AG09309 (cell line): ENCODE measurements at places on chromosomes 12 and 14.
A peak's percentile ranks its signal among the peaks of the same experiment; 100 is the strongest.

DNA sequence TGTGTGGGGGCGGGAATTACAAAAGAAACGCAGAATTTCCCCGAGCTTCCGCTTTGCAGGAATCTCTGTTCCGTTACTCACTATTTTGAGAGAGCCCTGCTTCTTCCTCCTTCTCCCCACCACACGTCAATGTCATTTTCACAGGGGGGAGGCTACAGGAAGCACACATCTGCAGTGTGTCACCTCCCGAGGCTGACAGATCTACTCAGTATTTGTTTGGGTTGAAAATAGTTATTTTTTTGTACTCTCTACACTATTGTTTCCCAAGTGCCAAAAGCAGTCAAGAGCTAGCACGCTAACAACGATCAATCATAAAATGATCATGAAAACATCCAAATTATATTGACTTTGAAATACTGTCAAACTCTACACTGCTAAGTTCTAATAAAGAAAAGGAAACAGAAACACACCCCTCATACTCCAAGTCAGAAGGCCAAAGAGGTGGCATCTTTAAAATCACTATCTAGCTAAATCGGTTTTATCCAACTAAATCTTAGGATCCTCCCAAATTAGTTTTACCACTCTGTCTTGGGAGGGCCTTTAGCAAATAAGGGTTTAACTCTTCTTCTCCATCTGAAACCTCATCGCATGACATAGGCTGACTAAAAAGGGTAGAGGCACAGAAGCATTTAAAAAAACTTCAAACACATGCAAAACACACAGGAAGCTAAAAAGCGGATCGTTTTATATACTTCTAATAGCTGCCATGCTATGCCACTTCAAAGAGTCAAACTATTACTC lies 51.8 kb downstream of the FOXN3 start:
- no peak for DNase-seq

DNA sequence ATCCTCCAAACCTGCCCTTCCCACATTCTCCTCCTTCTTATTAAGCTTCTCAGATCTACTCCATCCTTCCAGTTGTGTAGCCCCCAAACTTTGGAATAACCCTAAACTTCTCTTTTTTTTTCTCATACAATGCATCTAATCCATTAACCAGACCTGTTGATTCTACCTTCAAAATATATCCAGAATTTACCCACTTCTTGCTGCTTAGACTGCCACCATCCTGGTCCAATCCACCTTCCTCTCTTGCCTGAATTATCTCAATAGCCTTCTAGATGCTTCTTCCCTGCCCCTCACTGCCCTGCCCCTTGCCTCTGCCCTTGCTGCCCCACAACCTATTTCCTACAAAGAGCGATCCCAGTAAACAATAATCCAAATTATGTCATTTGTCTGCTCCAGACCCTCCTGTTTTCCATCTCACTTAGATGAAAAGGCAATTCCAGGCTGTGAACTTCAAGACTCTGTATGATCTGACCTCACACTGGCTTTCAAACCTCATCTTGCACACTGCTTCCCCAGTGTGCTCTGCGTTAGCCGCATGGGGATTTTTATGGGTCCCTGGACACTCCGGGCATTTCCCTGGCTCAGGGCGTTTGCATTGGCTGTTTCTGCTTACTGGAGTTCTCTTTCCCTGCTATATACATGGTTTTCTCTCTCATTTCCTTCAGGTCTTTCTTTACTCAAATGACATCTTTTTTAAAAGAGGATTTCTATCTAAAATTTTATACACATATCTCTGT lies 42.6 kb upstream of the HIF1A start:
- no peak for DNase-seq

- no peak for DNase-seq
Measured at GRCh38 chr14:34436960-34437728, 24.9 kb downstream of the SPTSSA start.

DNA sequence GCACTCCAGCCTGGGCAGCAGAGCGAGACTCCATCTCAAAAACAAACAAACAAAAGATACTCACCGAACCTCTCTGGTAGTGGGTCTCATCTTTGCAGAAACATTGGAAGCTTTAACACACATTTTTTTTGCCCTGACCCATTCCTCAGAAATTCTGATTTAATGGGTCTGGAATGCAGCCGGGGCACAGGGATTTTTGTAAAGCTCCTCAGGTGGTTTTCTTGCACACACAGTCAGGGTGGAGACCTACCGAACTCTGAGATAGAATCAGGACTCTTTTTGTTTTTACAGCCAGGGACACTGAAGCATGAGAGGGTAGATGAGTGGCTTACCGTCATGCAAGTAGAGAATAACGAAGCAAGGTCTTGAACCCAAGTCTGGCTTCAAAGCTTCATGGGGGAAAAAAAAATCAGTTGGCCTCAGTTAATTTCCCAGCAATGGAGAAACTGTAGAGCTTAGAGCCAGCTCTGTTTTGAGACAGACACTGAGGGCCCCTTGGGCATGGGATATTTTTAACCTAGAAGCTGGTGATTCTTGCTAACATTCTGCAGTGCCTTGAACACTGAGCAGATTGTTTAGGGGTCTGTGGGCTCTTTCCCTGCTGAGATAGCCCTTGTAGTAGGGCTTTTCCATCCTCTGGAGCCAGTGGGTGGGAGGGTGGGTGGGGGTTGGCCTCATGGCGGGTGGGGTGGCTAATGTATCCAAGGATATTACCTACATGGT lies 4.8 kb downstream of the RNU4-2 start:
- no peak for DNase-seq

DNA sequence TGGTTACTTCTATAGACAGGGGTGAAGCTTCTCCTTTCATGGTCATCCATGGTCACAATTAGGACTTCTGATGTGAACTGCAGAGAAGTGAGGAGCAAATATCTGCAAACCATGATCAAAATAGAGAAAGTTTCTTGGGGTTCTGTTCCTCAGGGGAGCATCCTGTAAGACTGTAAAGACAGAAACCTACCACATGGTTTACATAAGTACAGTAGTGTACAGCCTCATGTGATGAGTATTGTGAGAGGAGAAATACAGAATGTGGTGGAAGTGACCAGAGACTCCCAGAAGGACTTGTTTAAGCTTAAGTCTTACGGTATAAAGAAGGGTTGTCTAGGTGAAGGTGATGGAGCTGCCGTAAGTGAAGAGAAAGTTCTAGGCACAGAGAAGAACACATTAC lies 484.7 kb downstream of the LRIG3 start:
- DNase-seq = no peak

- DNase-seq = no peak
Measured at GRCh38 chr12:122076743-122077495, 1.6 kb upstream of the MLXIP start.

DNA sequence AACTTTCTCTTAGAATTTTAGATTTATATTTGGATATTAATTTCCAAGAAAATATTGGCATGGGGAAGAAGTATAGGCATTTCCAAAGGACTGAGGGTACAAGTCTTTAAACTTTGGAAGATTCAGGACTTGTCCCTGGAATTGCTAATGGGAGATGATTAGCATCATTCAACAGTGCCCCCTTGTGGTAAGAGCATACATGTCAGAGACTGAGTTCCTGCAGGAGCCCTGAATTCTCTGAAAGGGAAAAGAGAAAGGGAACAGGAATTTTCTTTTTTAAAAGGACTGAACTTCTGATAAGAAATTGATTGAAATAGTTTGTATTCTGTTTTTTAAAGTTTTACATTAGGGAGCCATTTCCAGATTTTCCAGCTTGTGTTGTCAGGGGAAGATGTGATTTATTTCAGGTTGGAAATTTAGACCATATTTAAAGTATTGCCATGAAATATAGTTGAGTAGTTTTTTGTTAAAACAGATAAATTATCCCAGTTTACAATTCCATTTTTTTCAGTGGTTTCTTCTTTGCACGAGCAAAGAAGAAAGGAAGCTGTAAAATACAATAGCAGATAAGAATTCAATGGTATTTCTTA lies 44.0 kb upstream of the REP15 start:
- DNase-seq = peak; percentile 54

DNA sequence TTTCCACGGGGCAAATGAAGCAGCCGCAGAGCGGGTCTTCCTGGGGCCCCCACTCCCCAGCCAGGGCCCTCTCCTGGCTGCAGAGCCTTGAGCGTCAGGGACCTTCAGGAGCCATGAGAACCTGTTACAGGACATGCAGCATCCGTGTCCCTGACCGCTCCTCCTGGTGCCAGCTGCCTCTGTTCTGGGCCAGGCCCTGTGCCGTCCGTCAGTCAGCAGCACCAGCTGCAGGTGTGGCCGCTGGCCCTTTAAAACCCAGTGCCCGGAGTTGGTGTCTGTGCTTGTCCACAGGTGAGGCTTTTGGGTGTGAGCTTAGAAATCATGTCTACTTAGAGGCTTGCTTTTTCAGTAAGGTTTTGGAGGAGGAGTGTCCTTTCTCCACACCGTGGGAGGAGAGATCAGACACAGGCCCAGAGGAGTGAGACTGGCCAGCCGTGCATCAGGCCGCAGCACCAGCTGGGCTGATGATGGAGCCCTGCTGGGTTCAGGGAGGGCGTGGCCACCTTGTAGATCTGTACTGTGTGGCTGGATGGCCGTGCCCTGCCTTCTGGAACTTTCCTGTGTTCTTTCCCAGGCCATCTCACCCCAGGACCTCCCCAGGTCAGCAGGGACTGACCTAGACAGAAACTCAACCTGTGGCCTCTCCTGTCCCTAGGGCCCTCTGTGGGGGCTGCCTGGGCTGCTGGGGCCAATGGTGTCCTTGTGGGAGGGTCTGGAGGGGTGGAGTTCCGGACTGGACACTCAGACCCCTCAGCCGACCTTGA lies 27.1 kb downstream of the AACS start:
- no peak for DNase-seq

- no peak for DNase-seq
Measured at GRCh38 chr14:102007916-102008418, 43.6 kb downstream of the DYNC1H1 start.

- DNase-seq = no peak
Measured at GRCh38 chr14:71346685-71347084, 439.4 kb downstream of the PCNX1 start.
